Right renal cortex interstitium (tissue), 3 donors: ENCODE measurements at places on chromosomes 3 and 15.

GRCh38 chr15:48370460-48370859 lies 39.2 kb downstream of the DUT start:
- DNase-seq: no peak

GRCh38 chr3:112615989-112616731 lies 24.8 kb downstream of the CCDC80 start:
- DNase-seq: no peak

GRCh38 chr15:43118286-43118685 lies 12.4 kb upstream of the UBR1 start:
- DNase-seq: no peak

- DNase-seq: no peak
Measured at GRCh38 chr3:8532251-8532871, 30.7 kb downstream of the LMCD1 start.

GRCh38 chr3:46895204-46895660 lies 17.7 kb downstream of the PTH1R start:
- no peak for DNase-seq

DNA sequence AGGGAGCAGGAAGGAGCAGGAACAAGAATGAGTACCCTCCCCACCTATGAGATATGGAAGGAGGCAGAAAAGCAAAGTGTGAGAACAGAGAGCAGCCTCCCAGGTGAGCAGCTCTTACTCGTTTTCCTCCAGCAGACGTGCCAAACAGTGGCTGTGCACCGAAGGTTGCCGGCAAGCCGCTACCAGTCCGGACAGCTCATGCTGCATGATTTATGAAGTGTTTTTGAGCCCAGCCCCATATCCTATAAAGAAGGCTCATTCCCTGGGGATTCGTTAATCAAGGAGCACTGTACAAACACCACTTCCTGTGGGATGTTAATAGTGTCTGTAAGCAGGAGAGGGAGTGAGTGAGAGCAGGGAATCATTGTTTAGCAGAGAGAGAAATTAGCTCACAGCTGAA lies 118.3 kb upstream of the FOXB1 start:
- no peak for DNase-seq

DNA sequence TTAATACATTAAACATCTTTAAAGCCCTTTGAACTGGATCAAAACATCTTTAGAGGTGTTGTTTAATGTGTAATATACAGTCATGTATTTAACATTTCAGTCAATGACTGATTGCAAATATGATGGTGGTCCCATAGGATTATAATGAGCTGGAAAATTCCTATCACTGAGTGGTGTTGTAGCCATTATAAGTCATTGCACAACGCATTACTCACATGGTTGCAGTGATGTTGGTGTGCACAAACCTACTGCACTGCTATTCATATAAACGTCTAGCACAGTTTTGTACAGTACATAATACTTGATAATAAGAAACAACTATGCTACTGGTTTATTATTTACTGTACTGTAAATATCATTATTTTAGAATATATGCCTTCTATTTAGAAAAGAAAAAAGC lies 75.6 kb downstream of the DTWD1 start:
- DNase-seq: no peak

DNA sequence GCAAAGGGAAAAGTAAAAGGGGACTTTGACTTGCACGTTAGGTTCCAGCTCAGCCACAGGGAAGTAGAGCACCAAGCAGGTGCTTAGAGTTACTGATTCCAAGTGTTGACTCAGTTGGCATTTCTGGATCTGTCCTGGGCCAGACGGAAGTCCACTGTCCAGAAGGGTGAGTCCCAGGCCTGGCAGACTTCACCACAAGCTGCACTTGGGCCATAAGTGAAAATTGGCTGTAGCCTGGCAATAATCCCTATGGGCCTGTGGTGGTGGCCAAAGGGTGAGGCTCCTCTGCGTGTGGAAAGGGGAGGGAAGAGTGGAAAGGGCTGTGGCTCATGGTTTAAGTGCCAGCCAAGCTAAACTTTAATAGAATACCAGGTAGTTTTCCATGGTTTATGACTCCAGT lies 121.5 kb downstream of the DTWD1 start:
- DNase-seq: no peak

- DNase-seq: peak; percentile 61
Measured at GRCh38 chr15:64153480-64154367, 2.2 kb downstream of the SNX22 start.

GRCh38 chr15:35496585-35496984 lies 49.4 kb downstream of the DPH6 start:
- no peak for DNase-seq

DNA sequence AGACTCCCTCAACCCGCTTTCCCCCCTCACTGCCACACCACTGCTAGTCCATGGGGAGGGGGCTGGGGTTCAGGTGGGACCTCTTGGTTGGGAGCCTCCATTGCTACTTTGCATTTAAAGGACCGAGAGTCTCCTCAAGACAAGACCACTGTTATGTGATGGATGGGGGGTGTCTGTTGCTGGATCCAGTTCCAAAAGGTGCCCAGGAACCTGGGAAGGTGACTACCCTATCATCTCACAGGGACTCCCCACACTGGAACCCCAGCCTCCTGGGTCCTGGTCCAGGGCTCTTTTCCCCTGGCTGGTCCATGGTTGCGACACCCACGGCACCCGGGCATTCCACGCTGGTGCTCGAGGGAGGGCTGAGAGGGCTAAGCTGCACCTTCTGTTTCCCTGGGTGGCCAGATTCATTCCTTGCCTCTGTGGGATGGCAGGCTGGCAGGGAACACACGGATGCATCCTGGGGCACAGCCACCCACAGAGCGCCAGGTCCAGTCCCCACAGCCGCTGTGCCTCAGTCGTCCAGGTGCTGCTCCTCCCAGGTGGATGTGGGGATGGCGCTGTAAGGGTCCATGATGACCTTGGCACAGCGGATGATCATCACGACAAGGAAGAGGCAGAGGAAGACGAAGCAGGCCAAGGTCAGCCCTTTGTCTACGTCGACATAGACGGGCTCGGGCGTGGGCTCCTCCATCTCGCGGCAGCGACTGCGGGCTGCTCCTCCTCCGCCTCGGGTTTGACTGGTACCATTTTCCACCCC lies 48.6 kb downstream of the FAH start:
- no peak for DNase-seq

GRCh38 chr3:72224804-72225509 lies 440.0 kb upstream of the PROK2 start:
- DNase-seq: no peak

DNA sequence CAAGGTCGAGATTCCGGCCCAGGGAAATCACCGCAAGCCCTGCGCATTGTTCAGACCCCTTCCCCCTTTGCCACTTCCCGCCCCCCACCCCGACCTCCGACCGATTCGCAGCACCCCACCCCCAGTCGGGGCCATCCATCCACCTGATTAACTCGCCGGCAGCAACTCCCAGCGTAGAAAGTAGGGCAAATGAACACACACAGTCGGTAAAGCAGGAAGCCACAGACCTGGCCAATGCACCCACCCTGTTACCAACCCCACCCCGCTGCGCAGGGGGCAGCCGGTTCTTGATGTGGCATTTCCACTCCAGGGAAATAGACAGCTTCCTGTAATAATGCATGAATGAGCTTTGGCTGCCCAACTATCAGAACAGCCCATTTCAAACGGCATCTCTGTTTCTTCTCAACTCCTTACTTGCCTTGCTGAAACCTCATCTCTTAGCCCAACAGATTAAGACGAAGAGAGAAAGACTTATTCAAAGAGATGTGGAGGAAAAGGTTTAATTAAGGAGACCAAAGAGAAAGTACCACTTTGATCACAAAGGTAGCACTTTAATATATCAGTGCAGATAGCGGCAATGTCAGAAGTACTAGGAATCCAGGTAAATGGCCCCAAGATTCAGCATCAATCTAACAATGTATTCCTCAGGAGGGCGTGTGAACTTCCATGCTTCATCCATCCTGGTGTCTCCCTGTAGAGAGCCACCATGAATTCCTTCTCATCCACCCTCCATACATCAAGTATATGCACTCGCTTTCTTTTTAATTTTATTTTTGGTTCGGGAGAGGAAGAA lies 1.9 kb downstream of the TNIK start:
- DNase-seq: no peak

GRCh38 chr3:107315141-107315540 lies 62.1 kb upstream of the CCDC54 start:
- DNase-seq: no peak

DNA sequence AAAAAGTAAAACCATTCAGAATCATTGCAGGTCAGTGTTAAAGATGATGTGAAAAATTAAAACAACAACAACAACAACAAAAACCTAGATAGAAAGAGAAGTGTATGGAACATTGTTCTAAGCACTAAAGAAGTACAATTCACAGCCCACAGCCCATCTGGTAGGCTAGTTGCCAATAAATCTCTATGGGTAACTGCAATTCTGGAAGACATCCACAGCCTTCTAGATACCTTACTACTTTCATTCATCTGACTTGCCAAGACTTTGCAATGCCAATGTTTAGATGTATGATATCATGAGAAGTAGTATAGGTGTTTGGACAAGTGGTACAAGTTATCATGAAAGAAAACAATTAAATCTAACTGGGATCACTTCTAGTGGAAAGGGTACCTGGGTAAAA lies 198.6 kb downstream of the VGLL3 start:
- no peak for DNase-seq

- no peak for DNase-seq
Measured at GRCh38 chr3:149095487-149095886, 9.2 kb upstream of the HLTF start.

DNA sequence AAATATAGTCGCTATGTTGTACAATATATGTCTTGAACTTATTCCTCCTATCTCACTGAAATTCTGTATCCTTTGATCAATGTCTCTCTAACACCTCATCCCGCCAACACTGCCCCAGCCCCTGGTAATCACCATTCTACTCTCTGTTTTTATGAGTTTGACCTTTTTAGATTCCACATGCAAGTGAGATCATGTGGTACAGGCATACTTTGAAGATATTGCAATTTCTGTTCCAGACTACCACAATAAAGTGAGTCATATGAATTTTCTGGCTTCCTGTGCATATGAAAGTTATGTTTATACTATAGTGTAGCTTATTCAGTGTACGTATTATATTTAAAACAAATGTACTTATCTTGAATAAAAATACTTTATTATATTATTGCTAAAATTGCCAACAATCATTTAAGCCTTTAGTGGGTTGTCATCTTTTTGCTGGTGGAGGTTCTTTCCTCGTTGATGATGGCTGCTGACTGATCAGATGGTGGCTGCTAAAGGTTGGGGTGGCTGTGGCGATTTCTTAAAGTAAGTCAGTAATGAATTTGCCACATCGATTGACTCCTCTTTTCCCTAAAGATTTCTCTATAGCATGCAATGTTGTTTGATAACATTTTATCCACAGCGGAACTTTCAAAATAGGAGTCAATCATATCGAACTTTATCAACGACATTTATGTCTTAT lies 257.2 kb downstream of the NFKBIZ start:
- DNase-seq: no peak

DNA sequence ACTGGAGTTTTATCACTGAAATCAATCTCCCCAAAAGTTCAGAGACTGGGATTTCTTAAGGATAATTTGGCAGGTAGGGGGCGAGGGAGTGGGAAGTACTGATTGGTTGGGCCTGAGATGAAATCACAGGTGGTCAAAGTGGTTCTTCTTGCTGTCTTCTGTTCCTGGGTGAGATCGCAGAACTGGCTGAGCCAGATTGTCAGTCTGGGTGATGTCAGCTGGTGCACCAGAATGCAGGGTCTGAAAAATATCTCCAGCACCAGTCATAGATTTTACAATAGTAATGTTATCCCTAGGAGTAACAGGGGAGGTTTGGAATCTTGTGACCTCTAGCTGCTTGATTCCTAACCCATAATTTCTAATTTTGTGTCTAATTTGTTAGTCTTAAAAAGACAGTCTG lies 86.7 kb upstream of the SLC25A36 start:
- DNase-seq: no peak

GRCh38 chr3:53243165-53243564 lies 12.7 kb downstream of the TKT start:
- no peak for DNase-seq

DNA sequence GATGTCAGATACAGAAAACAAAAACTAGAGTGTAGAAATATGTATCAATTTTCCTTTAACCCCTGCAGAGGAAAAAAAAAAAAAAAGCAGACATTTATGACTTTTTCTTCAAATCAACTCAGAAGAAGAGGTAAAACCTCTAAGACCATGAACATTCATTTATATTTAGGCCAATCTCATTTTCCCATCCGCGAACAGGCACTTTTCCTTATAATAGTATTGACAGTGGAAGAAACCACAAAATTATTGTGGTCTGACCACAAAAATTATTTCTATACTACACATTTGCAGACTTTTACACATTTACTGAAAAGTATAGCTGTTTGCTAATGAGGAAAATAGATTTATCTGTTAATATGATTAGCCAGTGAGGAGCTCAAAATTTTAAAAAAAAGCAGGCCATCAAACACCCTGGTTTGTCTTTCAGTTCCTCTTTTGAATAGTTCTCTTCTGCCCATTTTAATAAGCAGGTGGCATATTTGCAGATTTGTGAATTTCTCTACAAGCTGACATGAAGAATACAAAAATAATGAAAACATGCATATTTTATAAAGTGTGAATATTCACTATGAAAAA lies 5.7 kb downstream of the OSBPL11 start:
- DNase-seq: no peak

DNA sequence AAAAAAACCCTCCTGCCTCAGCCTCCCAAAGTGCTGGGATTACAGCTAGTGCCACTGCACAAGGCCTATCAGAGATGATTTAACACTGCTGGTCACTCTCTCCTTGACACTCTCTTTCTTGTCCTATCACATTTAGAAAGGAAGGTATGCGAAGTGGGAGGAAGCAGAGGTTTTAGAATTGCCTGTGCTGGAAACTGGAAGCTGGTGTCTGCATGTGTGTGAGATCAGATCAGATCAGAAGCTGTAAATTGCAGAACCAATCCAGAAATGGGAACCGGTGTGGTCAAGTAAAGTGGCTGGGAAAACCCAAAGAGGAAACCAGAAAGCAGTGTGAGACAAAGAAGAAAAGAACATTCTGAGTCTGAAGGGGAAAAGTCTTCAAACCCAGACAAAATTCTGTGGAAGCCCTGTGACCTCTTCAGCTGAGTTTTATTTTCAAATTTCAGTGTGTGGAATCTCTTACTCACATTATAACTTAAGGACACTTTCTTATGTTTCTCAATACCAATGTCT lies 2.8 kb downstream of the EFHB start:
- no peak for DNase-seq

- no peak for DNase-seq
Measured at GRCh38 chr15:51172193-51172592, 77.5 kb upstream of the TNFAIP8L3 start.

DNA sequence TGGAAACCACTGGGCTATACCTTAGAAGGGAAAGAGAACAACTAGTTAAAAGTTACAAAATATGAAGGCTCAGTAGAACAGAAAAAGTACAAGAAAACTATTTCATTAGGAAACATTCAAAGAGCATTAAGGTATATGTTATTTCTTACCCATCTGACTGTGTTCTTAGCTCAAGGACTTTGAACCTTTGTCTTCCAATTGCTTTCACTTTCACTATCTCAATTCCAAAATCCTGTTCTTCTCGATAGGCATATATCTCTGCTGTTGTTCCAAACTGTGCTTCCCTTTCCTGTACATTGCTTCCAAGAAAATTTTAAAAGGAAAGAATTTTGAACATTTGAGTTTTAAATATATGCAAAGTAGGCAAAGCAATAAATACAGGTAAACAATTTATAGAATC lies 6.9 kb downstream of the CRBN start:
- DNase-seq: no peak
